CD4-positive, alpha-beta T cell treated with Interleukin-17A for 4 hours (primary cell): ENCODE measurements at places on chromosomes 16 and 17.

- DNase-seq, result no peak
Observed at GRCh38 chr16:75234856-75235696, 16.3 kb downstream of the CTRB1 start.

- DNase-seq, result no peak
Observed at GRCh38 chr17:57453841-57454425, 197.6 kb downstream of the MSI2 start.

DNA sequence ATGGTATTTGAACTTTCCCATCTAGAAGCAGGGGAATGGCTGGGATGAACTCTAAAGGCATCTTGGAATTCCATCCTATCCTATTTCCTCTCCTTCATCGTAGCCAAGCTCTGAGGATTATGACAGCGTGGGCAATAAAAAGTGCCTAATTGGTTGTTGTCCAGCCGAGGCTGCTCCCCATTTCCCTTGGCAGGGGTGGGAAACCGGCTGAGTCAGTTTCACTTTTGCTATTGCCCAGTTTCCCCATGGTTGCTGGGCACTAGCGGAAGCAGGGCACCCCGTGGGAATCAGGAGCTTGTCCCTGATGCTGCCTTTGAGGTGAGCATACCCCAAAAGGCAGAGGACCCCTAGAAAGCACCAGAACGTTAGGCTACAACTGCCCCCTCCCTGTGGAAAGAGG lies 13.8 kb upstream of the SP2 start:
- no peak for DNase-seq

GRCh38 chr17:27762527-27763305 lies 37.6 kb downstream of the NOS2 start:
- no peak for DNase-seq

GRCh38 chr16:23172994-23173393 lies 9.6 kb upstream of the SCNN1G start:
- DNase-seq, result no peak

DNA sequence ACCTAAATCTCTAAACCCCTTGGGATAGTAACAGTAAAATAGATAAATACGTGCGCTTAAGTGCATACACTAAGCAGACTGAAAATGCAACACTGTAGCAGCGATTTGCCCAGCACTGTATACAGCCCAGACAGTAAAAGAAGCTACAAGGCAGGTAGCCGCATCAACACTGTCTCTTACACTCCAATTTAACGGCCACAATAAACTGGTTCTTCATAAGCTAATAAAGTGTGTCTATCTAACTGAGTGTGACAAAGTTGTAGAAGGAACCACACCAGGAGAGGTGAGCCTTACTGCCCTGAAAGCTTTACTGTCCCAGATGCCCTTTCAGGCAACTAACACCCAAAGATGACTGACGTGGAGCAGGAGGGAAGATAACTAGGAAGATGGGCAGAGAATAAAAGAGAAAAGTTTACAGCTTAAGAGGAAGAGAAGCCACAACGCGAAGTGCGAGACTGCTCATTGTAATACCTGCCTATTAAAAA lies 847 bp downstream of the ZDHHC7 start:
- DNase-seq, result no peak

DNA sequence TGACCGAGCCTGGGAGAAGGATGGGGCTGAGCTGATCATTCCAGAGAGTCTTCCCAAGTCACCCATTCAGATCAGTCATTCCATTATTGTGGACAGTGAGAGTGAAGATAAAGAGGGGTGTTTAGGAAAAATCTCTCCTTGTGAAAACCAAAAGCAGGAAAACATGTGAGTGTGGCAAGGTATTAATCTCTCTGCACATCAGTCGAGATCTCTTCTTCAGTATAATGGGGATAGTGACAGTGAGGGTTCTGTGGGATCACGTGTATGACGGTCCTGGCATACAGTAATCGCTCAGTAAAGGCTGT lies 35.4 kb downstream of the CHD9 start:
- no peak for DNase-seq

DNA sequence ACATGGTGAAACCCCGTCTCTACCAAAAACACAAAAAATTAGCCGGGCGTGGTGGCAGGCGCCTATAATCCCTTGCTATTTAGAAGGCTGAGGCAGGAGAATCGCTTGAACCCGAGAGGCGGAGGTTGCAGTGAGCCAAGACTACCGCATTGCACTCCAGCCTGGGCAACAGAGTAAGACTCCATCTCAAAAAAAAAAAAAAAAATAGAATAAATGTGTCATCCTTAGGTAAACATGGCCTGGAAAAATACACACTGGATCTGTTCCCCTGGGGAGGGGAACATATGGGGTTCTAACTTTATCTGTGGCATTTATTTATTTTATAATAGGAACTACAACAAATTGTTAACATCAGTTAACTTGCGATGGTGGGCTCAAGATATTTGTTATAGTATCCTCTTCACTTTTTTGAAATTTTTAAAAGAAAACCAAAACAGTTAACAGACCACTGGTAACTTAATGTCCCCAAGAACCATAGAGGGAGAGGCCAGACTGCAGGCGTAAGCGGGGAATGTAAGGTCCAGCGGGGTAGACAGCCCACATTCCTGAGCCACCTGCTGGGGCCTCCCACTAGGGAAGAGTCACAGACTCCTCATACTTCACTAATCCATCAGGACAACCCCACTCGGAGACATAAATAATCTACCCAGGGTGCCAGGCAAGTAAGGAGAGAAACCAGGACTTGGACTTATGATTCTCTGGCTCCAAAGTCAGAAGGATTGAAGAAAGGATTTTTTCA lies 12.5 kb upstream of the TXNDC11 start:
- DNase-seq, result no peak

DNA sequence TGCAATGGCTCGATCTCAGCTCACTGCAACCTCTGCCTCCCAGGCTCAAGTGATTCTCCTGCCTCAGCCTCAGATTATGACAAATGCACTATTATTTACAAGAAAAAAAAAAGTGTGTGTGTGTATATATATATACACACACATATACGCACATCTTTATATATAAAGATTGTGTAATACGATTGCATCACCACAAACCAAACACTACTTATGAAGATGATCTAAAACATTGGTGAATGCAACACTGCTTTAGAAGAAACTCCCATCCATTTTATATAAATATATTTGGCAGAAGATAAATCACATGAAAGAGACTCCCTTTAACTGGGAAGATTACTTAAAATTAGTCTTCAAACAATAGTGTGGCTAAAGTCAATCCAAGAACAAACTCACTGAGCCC lies 96.7 kb downstream of the SYCE1L start:
- DNase-seq, result no peak

DNA sequence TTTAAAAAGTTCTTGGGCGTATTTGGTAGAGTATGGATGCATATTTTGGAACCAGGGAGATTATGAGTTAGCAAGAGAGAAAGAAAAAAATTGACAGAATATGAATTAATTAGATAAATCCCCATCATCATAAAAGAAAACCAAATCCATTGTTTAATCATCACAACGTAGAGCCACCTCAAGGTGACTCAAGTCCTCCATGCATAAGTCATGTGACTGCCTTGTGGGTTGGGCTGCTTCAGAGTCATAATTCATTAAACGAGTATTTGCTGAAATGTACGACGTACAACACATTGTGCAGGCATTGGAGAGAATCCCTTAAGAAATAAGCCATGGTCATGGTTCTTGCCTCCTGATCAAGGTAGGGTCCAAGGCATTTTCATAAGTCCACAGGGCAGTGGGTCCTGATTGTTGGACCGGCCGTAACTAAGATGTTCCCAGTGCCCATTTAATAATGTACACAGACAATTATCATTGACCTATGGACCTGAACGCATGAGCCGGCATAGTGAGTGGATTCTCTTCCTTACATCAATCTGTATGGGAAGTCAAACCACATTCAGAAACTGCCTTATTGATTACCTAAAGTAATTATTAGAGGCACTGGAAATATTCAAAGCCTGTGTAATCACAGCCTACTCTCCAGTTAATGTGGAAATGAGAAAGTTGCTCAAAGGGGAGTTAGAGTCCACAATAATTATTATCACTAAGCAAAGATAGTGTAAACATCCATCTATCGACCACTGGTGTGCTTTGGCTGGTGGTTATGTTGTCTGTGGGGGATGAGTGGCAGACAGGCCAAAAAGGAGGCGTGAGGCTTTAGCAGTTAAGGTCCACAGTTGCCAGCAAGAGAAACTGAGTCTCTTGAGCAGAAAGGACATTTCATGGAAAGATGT lies 165.4 kb downstream of the PITPNC1 start:
- no peak for DNase-seq

DNA sequence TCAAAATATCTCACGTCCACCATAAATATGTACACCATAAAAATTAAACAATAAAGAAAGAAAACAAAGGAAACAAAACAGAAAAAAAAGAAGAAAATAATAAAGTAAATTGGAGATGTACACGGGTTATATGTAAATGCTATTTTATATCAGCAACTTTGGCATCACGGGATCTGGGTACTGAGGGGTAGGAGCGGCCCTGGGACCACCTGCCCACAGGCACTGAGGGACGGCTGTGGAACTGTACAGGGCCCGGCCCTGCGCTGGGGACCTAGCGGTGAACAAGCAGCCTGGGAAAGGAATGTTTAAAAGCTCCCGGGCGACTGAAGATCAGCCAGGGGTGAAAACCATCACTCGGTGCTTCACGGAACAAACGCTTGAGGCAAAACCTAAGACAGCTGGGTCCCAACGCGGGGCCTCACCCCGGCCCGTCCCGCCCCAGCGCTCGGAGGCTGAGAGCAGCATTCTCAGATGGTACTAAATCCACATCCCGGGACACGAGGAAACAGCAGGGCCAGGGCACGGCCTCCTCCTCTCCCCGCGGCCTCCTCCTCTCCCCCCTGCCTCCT lies 31.2 kb downstream of the NXN start:
- no peak for DNase-seq

DNA sequence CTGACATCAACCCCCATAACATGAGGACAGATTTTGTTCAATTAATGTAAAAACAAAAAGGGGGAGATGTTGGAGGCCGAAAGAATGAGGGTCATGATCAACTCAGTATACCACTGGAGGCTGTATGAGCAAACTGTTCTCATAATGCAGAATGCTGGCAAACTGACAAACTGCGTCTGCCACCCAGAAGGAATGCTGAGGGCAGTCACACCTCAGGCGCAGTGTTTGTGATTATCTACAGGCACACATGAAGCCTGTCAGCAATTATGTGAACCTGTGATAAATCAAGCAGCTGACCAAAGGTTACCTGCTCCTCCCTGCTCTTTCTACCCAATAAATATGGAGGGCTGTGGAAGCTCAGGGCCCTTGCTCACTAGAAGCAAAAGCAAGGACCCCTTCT lies 27.3 kb downstream of the CD300LG start:
- DNase-seq, result no peak

GRCh38 chr17:57833179-57833939 lies 16.5 kb downstream of the MRPS23 start:
- peak; percentile 80 for DNase-seq

GRCh38 chr17:21162394-21162775 lies 35.6 kb downstream of the DHRS7B start:
- no peak for DNase-seq

DNA sequence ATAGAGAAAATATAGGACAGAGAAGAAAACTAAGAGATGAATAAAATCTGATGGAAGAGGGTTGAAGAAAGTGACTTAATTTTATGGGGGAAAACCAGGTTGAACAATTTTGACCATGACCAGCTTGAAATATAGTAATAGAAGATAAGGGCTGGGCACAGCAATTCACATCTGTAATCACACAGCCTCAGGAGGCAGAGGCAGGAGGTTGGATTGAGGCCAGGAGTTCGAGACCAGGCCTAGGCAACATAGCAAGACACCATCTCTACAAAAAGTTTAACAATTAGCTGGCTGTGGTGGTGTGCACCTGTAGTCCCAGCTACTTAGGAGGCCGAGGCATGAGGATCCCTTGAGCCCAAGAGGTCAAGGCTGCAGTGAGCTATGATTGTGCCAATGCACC lies 8.7 kb downstream of the MXRA7 start:
- DNase-seq, result no peak

DNA sequence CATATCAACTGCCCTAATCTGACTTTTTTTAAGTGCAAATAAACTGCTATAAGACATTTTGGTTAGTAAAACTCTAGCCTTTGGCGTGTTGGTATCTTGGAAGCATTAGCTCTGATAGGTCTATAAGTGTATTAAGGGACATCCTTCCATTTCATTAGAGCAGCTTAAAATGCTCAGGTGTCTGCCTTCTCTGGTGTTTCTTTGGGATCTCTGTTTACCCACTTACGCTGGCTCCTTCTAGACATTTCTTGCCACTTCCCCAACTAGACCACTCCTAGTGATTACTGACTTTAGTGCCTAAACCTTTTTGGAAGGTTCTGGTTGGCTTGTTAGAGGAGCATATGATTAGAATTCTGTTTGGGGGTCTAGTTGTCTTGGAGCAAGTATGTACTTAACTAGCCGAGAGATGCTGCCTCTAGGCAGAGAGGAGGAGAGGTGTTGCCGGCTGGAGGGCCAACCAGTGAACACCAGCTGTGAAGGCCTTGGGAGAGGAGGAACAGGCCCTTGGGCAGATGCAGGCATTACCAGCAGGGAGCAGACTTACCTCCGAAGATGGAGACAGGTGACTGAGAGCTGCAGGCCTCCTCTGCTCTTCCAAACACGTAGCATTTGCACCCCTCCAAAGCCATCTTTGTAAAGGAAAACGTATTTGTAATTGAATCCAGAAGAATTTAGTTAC lies 15.2 kb upstream of the CLEC18C start:
- no peak for DNase-seq

GRCh38 chr17:40068129-40068581 lies 5.4 kb downstream of the THRA start:
- DNase-seq, result no peak

- DNase-seq, result no peak
Observed at GRCh38 chr16:24270721-24271442, 14.7 kb downstream of the CACNG3 start.

DNA sequence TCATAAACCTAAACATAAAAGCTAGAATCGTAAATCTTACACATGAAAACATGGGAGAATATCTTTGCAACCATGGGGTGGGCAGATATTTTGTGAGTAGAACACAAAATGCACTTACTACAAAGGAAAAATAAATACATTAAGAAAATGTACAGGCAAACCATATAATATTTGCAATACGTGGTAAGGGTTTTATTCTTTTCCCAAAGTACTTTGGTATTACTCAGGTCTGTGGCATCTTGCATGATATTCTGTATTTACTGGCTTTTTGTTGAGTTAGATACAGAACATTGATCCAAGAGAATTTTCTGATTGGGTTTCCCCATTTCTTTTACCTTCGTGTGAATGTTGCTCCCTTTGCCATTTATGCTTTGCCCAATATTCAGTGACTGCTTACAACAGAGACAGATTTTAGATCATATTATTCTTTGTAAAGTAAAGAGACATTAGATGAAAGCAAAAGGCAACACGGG lies 33.0 kb upstream of the ARHGAP17 start:
- no peak for DNase-seq

- peak; percentile 11 for DNase-seq
Observed at GRCh38 chr17:64707050-64707591, 45.0 kb upstream of the SMURF2 start.
